ENCODE measurements at places on chromosomes 5 and 9.

DNA sequence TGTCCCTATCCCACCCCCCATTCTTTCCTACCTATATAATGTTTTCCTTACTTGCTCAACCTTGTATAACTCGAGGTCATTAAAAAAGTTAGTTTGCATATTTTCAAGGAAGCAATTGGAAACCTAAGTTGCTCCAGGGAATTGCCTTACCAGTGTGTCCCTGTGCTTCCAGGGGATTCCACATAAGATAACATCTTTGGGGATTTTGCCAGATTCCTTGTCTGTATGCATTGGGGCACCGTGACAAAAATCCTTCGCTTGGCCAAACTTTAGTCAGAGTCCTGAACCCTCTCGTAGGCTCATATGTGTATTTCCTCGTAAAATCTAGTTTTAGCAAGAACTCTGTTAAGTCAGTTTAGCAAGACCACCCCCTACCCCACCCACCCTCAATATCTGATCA is 14.7 kb upstream of the OSMR start:
- DNase-seq, result no peak

- no peak for DNase-seq
Measured at GRCh38 chr5:181024245-181025064, 15.6 kb upstream of the BTNL9 start.

DNA sequence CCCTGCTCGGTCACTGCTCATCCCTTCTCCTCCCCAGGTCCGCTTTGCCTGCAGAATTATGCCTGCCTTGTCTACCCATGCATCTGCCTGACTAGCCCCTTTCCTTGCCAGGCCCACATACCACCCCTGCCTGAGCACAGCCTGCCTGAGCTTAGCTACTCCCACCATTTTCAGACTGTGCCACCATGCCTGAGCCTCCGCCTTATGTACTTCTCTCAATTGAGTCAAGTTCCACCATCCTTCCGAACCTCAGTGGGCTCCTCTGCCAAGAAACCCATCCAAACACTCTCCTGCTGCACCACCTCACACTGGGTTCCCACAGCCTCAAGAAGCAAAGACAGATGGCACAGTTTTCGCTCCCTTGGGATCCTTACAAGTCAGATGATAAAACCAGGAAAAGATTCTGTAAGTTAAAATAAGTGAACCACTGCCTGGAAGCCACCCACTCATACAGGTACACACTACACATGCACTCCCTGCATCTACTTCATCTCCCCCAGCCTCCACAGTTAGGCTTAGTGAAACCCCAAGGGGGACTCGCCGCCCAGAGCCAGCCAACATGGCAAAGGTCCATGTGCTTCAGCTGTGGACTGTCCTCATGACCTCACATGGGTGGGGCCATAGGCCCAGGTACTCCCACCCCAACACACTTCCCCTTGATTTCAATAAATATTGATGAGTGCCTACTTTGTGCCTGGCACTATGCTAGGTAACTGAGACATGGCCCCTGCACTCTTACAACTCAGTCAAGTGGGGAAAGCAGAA is 23.1 kb downstream of the P4HA2 start:
- DNase-seq, result no peak

- no peak for DNase-seq
Measured at GRCh38 chr9:38380872-38381534, 11.5 kb upstream of the ALDH1B1 start.

DNA sequence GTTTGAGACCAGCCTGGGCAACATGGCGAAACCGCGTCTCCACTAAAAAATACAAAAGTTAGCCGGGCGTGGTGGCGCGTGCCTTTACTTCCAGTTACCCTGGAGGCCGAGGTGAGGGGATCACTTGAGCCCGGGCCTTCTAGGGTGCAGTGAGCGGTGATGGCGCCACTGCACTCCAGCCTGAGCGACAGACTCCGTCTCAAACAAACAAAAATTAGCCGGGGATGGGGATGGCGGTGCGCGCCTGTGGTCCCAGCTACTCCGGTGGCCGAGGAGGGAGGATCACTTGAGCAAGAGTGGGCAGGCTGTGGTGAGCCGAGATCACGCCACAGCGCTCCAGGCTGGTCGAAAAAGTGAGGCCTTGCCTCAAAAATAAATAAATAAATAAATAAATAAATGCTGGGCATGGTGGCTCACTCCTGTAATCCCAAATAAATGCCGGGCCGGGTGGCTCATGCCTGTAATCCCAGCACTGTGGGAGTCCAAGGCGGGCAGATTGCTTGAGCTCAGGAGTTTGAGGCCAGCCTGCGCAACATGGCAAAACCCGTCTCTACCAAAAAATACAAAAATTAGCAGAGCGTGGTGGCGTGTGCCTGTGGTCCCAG is 16.0 kb upstream of the NSD1 start:
- DNase-seq, result no peak

GRCh38 chr9:72577212-72577753 is 55.9 kb downstream of the TMC1 start:
- no peak for DNase-seq

- DNase-seq, result no peak
Measured at GRCh38 chr9:24436761-24437160, 108.9 kb downstream of the IZUMO3 start.

- no peak for DNase-seq
Measured at GRCh38 chr9:98501819-98502218, 206.9 kb downstream of the GABBR2 start.

DNA sequence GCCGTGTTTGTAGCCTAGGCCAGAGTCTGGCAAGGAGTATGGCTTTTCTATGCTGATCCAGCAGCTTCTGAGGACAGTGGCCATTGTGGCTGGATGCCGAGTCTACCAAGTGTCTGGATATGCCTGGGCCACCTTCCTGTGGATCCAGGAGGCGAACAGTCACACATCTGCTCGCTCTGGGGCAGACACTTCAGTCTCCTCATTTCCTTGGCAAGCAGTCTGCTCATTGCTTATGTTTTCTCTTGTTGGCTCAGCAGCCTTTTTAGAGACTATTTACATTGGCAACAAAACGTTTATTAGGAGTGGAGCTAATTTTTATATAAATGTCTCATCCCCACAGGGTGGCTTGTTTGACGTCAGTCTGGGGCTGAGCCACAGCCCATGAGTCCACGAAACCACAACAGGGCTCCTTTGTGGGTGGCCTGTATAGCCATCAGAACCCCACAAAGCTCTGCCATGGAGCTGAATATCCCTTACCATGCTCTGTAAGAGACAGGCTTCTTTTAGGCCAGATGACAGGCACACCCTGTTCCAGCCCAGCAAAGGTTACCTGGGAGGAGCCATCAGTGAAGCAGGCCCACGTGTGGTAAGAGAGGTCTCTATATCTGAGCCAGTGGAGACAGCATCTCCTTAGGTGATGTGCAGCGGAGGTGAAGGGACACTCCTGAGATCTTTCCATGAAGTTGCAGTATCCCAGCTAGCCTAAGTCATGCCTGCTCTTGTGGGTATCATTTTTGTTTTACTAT is 221.7 kb downstream of the DIRAS2 start:
- no peak for DNase-seq

DNA sequence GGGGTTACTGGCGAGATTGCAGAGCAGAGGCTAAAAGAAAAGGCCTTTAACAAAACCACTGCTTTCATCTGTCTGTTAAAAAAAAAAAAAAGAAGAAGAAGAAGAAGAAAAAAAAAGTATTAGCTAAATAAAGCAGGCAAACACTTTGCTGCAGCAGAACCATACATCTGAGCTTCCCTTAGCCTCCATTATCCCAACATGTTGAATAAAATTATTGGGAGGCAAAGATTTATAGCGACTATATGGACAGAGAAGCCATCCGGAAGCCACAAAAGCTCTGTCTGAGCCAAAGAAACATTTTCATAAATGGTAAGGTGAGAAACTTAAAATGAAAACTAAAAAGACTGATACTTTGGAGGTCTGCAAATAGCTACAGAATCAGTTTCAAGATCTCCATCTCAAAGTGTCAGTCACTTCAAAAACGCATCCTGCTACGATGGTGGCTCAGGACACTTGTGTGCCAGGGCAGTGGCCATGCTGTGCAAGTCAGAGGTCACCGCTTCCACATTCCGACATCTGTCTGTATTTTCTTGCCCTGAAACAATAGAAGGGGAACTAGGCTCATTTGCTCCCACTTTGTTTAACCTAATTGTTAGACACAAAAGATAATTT is 9.6 kb downstream of the EFNA5 start:
- DNase-seq, result no peak

DNA sequence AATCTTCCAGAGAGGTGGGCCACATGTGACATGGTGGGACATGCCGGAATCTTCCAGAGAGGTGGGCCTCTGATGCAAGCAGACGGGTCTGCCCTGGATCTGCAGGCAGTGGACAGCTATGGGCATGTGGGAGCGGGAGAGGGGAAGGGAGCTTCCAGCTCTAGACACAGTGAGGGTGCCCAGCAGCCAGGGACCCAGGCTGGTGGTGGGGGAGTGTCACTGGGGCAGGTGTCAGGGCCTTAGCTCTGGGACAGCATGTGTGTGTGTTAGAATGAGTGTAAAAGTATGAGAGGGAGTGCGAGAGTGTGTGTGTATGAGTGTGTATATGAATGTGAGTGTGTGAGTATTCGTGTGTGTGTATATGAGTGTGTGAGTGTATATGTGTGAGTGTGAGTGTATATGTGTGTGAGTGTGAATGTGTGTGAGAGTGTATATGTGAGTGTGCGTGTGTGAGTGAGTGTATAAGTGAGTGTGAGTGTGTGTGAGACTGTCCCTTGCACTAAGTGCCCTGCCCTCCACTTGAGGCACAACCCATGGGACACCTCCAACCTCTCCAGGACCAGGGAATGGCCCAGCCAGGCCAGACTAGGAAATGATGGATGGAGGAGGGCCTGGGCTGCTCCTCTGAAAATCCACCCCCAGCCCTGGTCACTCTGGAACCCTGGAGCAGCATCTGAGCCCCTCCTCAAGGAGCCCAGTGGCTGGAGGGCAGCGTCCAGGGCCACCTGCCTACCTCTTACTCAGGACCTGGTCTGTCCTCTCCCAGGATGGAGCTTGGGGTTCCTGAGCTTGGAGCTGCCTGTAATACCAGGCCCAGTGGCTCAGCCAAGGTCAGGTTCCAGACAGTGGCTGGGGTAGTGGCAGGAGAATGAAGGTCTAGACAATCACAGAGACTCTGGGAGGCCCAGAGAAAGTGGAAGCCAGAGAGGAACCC is 122.2 kb downstream of the C9orf50 start:
- no peak for DNase-seq

- DNase-seq, result peak; percentile 84
Measured at GRCh38 chr5:9468060-9468388, 77.9 kb downstream of the SEMA5A start.

DNA sequence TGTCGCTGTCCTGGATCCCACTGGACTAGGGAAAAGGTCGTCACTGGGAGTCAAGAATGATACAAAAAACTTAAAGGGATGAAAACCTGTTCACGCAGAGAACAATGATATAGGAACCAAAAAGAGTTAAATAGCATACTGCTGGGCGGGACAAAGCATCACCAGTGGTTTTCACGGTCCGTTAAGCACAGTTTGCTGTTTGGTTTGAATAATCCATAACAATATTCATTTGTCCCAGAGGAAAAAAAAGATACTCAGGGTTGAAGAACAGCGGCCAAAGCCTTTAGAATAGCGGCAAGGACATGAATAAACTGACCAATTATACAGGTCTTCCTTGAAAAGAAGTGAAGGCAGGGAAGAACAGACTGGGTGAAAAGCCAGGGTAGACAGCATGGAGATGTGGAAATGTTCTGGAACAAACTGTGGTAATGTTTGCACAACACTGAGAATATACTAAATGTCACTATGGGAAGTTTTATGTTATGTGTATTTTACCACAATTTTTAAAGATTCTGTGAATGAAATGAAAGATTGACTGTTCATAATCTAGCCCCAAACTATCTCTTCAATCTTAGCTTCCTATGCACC is 60.8 kb downstream of the MTMR12 start:
- no peak for DNase-seq

DNA sequence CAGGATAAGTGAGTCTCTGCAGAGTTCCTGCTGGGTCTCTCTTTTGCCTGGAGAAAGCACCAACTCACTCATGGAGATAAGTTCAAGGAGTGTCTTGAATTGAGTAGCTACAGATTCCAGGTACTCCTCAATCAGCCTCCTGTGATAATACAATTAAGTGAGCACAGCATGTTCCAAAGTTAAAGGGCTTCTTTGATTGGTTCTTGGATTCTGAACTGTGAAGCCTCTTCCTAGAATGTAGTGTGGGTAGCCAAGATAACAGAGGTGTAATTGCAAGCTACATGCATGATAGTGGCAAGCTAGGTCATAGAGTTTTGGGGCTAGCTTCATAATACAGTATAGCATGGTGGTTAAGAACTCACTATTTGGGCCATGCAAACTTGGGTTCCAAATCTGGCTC is 23.2 kb upstream of the CARNMT1 start:
- DNase-seq, result no peak

- no peak for DNase-seq
Measured at GRCh38 chr9:128257086-128257825, 18.6 kb downstream of the GOLGA2 start.

DNA sequence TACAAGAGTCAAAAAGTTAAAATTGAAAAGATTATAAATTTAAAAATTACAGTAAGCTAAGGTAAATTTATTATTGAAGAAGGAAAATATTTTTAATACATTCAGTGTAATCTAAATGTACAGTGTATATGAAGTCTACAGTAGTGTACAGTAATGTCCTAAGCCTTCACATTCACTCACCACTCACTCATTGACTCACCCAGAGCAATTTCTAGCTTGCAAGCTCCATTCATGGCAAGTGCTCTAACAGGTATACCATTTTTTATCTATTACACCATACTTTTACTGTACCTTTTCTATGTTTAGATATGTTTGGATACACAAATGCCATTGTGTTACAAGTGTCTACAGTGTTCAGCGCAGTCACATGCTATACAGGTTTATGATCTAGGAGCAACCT is 389.7 kb downstream of the RASEF start:
- DNase-seq, result no peak

DNA sequence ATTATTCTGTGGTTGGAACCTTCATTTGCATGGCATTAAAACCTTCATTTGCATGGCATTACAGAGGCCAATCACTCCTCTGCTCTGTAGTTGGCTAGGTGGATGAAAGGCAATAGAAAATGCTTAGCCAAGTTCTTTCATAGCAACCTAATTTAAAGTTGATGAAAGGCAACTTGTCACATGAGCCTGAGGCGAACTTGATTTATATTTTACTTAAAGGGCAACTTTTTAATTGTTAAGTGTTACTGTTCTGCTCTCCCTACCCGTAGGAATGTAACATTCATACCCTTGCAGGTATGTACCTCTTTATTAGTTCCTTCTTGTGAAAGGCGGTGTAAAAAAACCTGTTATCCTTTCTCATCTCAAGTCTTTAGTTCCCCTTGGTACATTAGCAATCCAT is 7.9 kb upstream of the ERMP1 start:
- DNase-seq, result no peak

- no peak for DNase-seq
Measured at GRCh38 chr9:36893184-36893583, 140.9 kb downstream of the PAX5 start.

- no peak for DNase-seq
Measured at GRCh38 chr5:36369219-36369690, 67.6 kb upstream of the RANBP3L start.

DNA sequence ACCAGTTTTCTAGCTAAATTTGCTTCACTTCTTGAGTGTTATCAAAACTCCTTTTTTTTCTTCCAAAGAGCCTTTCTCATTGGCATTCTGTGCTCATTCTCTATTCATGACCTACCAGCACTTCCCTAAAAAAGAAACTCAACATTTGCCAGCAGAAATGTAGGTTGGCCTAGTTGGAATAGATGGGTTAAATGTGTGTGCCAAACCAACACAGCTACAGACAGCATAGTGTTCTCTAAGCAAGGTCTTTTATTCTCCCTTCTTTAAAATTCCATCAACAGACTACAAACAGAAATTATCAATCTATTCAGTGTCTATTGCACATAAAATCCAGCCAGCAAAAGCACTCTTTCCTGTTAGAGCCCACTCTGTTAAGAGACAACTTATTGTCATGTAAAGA is 255.8 kb upstream of the PUM3 start:
- DNase-seq, result no peak
